ENCODE measurements at places on chromosomes 1 and 21. TPM values are rescaled to one million over a fixed set of nuclear protein-coding genes. Genes with fewer than 3 reads are reported as not detected.

The SMCP gene
- total RNA-seq, result not detected

The WDR64 gene
- not detected for total RNA-seq

The TMEM269 gene
- 0.10 TPM for total RNA-seq

The PHLDA3 gene
- total RNA-seq, result 29.3 TPM

The GPR161 gene
- total RNA-seq, result 11.5 TPM

The FLG2 gene
- 139 TPM for total RNA-seq

DNA sequence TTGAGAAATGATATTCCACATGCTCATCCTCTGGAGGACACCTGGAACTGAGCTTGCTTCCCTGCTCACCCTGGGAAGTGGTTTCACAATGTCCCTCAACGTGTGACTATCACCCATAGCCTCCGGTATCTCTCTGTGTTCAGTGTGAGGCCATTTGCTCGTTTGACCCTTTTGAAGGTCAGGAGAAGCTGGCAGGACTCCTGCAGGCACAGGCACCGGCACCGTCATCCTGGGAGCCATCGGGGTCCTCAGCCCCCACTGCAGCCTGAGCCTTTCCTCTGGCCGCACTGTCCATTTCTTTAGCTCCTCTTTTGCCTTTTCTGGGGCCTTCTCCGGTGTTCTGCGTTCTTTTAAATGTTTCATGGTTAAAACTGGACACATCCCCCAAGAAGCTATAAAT lies 159.6 kb upstream of the COL6A1 start:
- no peak for DNase-seq

GRCh38 chr1:101474039-101474665 lies 237.3 kb downstream of the S1PR1 start:
- no peak for DNase-seq

- DNase-seq, result no peak
These were observed 116.5 kb upstream of the JUN start for GRCh38 chr1:58900396-58900795.

DNA sequence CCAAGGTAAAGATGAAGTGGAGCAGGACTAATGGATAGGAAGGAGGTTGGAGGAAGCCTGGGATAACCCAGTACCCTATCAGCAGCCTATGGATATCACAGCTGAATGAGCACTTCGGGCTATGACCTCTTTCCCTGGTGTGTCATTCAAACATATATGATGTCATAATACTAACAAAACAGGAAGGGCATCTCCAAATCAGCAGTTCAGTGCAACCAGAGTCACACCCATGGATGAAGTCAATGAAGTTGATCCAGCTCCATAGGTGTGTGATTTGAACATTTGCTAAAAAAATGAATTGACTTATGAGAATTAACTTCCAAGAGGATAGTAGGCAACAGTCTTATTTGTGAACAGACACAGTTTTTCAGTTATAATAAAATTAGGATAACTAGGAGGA lies 1.7 kb upstream of the C1orf116 start:
- DNase-seq, result no peak

DNA sequence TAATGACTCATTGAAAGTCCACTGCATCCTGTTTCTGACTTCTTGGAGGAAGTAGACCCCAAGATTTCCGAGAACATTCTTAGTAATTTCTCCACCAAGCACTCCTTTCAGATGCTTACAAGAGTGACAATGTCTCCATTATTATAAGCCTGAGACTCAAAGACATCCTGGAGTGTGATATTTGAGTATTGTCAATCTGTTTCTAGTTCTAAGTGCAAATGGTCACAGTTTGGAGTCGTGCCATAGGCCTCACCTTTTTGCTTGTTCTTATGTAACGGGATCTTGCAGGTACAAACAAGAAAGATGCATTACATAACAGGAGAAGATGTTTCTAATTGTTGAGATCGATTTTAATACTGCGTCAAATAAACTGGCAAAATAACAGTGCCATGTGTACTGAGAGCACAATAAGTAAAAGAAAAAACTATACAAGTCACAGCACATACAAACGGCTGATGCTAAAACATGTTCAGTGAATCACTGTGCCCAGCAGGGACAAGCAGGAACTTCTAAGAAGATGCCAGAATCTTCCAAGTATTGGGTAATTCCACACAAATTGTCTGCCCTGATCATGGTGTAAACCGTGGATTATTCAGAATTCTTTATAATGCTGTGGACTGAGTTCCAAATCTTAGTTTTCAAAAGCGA lies 54.1 kb downstream of the CD2 start:
- DNase-seq, result no peak

DNA sequence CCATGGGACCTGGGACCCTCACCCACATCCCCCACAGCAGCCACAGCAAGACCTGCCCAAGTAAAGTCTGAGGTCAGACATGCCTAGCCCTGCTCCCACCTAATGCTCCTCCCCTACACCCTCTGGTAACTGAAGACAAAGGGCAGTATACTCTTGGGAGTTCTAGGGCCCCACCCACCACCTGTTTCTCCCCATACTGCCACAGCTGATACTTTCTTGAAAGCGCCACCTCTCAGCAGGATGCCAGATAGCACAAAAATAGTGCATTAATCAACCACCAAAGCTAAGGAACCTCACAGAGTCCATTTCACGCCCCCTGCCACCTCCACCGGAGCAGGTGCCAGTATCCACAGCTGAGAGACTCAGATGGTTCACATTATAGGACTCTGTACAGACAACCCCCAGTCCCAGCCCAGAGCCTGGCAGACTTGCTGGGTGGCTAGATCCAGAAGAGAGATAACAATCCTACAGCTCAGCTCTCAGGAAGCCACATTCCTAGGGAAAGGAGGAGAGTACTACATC lies 238.1 kb downstream of the LRRC40 start:
- no peak for DNase-seq

DNA sequence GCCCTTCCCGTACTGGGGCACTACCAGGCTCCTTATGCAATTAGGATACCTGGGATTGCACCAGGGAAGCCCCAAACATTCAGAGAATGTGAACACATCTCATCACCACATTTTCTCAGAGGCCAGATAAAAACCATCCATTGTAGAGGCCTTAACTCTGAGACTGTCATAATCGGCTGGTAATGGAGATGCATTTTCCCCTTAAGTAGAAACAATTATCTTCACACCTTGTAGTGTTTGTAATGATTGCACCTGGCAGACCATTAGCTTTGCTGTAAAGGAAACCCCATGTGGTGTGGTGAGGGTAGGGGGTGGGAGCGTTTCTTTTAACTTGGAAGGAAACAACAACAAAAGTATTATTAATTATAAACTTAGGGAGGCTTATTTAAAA lies 90.0 kb upstream of the TLR5 start:
- no peak for DNase-seq

DNA sequence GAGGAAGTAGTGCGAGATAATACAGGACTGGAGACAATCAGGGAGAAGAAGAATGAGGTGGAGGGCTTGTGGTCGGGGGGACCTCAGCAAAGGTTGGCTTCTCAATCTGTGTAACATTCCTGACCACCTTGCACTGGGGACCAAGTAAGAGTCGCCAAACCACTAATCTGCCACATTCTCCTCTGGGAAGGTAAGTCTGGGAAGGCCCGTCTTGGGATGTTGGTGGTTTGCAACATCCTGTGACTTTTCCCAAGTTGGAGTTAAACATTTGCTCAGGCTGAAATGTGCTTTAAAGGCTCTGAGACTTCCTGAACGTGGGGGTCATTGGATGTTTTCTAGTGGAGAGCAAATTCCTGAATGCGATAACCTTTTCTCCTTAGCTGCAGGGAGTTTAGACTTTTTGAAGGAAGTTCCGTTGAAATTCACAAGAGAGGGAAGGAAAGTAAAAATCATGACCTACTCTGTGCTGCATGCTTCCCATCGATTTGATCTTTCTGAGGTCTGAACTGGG lies 325.9 kb downstream of the RPS6KC1 start:
- DNase-seq, result no peak

- DNase-seq, result no peak
These were observed 4.0 kb downstream of the FTCD start for GRCh38 chr21:46151261-46151988.

GRCh38 chr1:87766737-87767136 lies 438.1 kb downstream of the LMO4 start:
- no peak for DNase-seq

- DNase-seq, result no peak
These were observed 21.8 kb downstream of the STYXL2 start for GRCh38 chr1:167115655-167116054.

DNA sequence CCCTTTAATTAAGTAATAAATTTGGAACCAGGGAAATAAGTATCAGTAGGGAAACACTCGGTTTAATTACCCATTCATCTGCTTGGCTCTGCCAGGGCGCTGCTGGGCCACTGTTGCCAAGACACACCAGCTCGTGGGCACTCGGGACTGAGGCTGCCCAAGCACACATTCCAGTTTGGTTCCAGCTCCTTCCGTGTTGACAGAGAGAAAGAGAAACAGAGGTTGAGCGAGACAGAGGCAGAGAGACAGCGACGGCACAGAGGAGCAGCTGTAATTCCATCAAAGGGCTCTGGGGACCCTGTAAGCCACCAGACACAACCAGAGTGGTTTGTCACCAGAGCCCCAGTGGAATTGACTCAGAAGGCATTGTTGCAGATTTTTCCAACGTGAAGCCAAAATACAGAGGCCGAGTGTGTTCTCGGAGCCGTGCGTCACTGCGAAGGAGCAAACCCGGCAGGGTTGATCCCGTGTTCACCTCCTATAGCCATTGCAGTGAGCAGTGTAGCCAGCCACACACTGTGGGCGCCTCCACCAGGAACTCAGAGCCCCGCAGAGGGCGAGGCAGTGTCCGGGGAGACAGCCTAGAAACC lies 33.5 kb downstream of the SYF2 start:
- peak; percentile 33 for DNase-seq

GRCh38 chr1:76577525-76578185 lies 289.6 kb upstream of the ST6GALNAC5 start:
- DNase-seq, result no peak

- no peak for DNase-seq
These were observed 125.2 kb upstream of the PTBP2 start for GRCh38 chr1:96596226-96596922.

DNA sequence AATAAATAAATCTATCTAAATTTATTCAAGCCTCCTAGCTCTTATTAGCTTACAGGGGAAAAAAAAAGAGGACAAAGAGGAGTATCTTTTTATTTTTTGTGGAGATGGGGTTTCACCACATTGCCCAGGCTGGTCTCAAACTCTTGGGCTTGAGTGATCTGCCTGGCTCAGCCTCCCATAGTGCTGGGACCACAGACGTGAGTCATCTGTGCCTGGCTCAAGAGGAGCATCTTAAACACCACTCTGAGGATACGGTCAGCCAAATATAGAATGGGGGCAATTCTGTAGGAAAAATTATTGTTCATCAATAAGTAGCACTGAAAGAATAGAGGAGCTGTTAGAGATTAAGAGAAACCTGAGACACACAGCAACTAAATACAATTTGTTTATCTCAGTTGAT lies 24.1 kb downstream of the SLC45A3 start:
- DNase-seq, result no peak

DNA sequence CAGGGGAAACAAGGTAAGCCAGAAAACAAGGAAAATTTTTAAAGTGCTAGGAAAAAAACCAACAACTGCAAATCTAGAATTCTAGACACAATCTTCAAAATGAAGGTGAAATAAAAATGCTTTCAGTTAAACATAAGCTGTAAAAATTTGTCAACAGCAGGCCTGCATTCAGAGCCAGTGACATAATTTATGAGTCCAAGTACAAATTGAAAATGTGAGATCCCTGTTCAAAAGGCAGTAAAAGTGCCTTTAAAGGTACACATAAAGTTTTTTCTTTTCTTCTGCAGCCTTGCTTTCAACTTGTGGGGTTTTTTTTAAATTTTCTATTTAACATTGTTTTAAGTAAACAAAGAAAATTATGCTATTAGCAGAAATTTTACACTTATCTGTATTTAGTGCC lies 37.4 kb downstream of the DENND2C start:
- DNase-seq, result no peak

DNA sequence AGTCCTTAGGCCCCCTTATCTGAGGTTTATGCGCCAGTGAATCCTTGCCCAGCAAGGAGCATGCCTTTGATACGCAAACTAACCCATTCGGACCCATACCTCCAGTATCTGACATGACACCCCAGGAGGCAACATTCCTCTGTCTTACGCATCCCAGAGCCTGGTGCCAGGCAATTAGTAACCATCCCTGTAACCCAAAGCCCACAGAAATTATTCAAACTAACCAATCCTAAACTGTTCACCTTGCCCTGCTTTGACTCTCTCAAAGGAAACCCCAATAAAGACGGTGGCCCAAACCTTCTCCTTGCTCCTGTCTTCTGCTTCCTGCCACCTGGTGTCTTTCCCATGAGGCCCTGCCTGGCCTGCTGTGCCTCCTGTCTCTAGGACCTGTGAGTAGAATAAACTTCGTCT lies 36.4 kb downstream of the ZNF496 start:
- no peak for DNase-seq

- DNase-seq, result no peak
These were observed 159.9 kb upstream of the RUNX1 start for GRCh38 chr21:35208810-35209517.

- DNase-seq, result peak; percentile 9
These were observed 223.0 kb downstream of the PLA2G4A start for GRCh38 chr1:187051618-187052232.

DNA sequence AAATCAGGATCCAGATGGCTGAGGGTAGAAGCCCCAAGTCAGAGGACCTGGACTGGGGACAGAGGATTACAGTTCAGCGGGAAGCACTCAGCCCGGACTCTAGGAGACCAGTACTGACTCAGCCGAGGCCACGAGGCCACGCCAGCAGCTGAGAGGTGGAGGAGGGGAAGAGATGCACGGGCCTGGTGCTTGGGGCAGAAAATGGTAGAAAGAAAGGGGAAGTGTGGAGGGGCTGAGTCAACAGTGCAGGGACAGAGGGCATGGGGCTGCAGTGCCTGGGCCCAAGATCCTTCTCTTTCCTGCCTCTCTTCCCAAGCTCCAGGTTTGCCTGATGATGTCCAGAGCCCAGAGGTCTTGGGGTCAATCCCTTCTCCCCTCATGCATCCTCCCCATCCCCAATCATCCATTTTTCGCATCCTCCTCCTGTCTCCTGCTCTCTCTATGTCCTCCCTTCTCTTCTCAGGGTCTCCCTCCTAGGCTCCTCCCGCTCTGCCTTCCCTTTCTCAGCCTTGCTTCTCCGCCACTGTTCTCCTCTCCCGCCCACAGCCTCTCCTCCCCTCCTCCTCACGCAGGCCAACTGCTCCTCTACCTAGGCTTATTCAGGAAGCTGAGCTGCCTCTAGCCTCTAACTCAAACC lies 7.7 kb downstream of the ARHGEF2 start:
- DNase-seq, result no peak
